ENCODE measurements at places on chromosomes 11 and 22.

GRCh38 chr11:5922749-5923426, 19.2 kb upstream of the OR56A3 start:
- no peak for DNase-seq

GRCh38 chr11:35982061-35982460, 38.2 kb downstream of the LDLRAD3 start:
- no peak for DNase-seq

- DNase-seq: no peak
These were observed 120.5 kb upstream of the FGF3 start for GRCh38 chr11:69939551-69940245.

GRCh38 chr11:15770798-15771414, 585.4 kb downstream of the SOX6 start:
- no peak for DNase-seq

DNA sequence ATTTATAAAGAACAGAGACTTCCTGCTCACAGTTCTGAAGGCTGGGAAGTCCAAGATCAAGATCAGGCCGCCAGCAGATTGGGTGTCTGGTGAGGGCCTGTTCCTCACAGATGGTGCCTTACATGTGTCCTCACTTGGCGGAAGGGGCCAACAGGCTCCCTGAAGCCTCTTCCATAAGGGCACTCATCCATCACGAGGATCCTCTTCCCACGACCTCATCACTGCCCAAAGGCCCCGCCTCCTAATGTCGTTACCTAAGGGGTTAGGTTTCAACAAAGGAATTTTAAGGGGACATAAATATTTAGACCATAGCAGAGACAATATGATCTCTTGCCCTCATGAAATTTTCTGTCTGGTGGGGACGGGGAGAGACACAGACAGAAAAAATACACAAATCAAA, 18.6 kb downstream of the TP53AIP1 start:
- DNase-seq: no peak

DNA sequence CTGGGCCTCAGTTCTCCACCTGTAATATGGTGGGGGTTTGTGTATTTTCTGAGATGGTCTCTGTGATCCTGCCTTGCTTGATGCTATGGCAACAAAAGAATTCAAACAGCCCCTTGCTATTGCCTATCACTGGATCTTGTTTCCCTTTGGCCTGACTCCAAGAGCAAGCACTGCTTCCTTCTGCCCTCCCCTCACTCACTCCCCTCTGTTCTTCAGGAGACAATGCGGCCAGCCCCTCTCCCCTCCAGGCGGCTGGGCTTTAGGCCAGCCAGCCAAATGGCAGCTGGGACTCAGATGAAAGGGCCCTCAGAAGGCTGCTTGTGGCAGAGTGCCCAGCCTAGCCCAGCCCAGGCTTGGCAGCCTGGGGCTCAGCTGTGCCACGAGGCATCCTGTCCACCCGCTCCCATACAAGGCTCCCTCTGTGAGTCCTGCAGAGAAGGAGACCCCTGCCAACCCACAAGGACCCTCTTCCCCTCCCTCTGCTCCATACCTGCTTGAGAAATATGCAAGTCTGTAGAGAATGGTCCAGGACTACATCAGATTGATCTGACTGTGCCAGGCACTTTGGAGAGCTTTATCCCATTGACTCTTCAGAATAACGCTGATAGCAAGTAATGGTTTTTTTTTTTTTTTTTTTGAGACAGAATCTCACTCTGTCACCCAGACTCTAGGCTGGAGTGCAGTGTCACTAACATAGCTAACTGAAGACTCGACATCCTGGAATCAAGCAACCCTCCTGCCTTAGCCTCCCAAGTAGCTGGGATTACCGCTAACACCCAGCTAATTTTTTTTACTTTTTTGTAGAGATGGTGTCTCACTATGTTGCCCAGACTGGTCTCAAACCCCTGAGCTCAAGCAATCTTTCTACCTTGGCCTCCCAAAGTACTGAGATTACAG, 7.6 kb upstream of the KCTD14 start:
- no peak for DNase-seq

DNA sequence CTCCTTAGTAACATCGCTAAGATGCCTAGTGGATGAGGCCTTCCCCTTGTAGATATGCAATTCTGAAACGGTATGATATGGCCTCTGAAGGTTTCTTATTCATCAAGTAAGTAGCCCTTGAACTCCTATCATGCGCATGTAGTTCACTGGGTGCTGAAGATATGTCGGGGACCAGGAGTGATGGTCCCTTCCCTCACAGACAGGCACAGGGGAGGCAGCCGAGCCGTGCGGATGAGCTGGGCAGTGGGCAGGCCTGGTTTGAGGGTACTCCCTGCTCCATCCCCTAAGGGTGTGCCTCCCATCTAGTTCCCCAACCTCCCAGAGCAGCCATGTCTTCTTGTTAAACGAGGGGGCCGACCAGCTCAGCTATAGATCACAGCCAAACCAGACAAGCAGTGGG, 40.1 kb downstream of the TP53I11 start:
- no peak for DNase-seq

DNA sequence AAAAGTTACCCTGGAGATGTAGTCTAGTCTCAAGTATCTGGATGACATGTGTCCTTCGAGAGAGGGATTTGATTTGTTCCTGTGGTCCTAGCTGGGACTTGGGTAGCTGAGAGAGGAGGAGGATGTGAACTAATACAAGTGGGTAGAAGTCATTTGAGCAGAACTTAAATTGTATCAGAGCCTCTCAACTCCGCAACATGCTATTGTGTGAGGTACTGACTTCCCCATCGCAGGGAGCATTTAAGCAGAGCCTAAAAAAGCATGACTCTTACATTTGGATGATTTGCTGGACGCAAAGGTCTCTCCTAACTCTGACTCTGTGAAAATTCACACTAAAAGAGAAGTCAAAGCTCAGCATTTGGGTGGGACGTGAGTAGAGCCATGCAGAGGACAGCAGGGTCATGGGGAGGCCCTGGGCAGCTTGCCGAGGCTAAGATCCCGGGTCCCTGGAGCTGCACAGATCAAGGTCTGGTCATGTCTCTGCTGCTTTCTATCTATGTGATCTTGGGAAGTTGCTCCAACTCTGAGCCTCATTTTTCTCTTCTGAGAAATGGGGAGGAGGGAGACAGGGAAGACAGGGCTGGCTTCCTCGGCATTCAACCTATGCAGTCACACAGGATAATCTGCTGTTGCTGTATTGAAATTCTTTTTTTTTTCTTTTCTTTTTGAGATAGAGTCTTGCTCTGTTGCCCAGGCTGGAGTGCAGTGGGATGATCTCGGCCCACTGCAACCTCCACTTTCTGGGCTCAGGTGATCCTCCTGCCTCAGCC, 44.9 kb downstream of the CD82 start:
- DNase-seq: no peak

- no peak for DNase-seq
These were observed 37.3 kb upstream of the XBP1 start for GRCh38 chr22:28837640-28838039.

DNA sequence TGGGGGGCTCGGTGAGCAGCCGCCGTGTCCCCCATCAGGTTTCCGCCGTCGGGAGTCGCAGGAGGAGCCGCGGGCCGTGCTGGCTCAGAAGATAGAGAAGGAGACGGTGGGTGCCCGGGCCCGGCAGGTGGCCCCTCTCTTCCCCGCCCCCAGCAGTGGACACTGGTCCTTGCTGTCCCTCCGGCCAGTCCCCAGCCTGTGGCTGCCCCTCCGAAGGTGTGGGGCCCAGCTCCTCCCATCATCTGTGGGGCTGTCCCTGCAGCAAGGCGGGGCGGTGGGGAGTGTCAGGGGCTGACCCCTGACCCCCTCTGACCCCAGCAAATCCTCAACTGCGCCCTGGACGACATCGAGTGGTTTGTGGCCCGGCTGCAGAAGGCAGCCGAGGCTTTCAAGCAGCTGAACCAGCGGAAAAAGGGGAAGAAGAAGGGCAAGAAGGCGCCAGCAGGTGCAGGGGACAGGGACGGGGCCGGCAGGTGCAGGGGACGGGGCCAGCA, 15.3 kb downstream of the EPS8L2 start:
- DNase-seq: no peak

DNA sequence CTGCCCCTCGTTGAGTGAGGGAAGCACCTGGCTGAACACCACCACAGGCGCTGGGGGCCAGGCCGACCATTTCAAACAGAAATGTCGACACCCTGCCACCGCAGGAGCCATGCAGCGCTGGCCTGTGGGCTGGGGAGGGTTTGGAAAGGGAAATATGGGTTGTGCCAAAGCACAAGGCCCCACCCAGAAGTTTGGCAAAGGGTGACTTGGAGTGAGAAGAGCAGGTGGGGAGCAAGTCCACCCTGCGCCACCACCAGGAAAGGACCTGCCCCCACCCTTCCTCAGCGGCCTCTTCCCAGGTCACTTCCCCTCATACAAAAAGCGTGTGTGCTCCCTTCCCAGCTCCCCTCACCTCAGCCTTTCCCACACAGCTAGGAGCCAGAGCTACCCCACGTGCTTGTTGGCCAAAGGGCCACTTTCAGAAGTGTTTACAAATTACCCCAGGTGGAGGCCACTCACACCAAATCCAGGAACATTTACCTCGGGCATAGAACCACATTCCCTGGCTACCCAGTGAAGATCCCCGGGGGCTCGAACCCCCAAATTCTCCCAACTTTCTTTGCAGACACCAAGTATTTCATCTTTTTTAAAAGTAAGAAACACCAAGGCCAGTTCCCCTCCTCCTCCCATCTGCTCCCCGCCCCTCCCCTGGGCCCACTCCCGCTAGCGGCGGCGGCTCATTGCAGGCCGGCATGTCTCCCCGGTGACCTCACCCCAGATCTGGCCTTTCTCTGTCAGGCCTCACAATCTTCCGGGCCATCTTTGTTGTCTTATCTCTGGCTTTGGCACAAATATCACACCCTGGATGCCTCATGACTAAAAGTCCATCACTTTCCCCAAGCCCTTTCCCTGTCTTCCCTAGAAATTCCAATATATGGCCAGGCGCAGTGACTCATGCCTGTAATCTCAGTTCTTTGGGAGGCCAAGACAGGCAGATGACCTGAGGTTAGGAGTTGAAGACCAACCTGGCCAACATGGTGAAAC, 20.5 kb upstream of the SCGB1A1 start:
- DNase-seq: no peak

DNA sequence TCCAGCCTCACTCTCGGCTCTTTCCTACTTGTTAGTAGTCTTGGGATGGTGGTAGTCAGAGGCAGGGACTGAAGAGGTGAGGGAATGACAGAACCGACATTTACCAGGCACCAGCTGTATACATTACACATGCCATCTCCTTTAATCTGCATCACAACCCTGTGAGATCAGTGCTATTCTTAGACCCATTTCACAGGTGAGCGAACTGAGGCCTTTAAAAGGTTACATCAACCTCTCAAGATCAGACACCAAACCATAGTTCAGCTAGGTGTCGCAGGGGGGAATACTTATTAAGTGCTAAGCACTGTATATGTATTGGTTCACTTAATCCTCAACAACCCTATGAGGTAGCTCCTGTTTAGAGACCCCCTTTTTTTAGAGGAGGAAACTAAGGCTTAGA, 5.6 kb downstream of the PLA2G3 start:
- no peak for DNase-seq

GRCh38 chr11:132674151-132674550, 858.1 kb downstream of the OPCML start:
- DNase-seq: no peak

GRCh38 chr11:126391970-126392632, 36.6 kb downstream of the ST3GAL4 start:
- DNase-seq: no peak

DNA sequence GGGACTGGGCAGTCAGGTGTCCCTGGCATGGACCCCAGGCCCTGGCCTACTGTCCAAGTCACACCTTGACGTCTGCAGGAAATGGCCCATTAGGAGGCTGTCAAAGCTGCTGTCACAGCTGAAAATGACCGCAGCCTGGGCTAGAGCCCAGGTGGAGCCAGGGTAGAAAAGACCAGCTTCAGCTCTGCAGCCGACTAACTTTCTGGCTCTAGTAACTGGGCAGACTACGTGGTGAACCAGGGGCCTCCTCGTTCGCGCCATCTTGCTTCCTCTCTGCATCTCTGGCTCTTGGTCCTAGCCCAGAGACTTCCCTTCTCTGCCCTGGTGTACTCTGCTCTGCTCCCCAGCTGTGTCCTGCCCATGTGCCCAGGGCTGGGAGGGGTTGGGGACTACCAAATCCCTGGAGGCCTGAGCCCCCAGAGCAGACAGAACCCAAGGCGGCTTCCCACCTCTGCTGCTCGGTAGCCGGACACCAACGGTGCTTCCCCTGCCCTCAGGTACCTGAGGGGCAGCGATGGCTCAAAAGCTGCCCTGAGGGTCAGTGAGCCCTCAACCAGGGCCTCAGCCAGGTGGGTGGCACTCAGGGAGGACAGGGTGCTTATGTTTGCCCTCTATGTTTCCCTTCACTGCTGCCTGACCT, 19.7 kb downstream of the SART1 start:
- no peak for DNase-seq

DNA sequence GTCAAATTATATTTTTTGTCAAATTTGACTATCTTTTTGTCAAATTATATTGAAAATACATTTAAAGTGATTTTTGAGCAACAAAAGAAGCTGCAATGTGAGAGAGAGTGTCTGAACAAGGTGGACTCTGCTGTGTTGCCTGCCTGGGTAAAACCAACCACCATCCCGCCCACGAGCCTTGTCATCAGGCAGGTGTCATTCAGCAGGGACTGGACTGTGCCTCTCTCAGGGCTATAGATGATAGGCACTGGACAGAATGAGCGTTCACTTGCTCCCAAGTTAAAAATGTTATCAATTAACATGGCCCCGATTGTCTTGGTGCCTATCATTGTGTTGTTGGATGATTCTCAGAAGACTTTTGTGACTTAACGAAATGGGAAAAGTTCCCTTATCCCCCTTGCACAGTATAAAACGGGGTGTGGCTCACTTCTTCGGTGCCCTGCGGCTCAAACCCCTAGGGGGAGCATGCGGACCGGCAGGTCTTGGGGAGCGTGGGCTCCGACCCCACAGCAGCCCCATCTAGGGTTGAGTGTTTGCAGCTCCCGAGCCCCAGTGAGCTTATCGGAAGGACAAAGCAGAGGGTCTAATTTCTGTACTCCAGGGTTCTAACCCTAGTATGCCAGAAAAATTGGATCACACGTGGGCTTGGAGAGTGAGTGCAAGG, 1.7 kb downstream of the APOL5 start:
- no peak for DNase-seq

DNA sequence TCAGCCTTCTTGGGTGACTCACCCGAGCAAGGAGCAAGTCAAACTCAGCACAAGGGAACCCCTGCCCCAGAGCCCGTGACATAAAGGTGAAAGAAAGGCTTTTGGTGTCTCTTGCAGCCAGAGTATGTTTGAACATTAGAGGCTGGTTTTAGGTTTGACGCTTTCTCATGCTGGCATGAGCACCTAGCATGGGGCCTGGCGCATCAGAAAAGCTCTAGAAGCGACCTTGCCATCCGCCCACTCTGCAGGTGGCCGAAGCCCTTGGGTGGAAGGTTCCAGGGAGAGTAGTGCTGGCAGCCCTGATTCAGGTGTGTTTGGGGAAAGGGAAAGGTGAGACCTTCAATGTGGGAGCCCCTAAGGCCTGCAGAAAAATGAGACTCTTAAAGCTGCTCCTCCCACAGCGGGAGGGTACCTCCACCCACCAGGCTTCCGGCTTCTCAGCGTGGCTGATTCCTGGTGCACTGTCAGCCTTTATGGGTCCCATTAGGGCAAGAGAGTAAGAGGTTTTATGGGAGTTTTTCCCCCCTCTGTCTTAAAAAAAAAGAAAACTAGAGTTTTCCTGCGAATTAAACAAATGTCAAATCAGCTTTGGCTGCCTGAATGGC, 88.4 kb downstream of the GRIK4 start:
- DNase-seq: no peak

All from activated naive CD4-positive, alpha-beta T cell (primary cell).